ENCODE measurements at places on chromosomes 6 and 20.
A peak's percentile ranks its signal among the peaks of the same experiment; 100 is the strongest.

DNA sequence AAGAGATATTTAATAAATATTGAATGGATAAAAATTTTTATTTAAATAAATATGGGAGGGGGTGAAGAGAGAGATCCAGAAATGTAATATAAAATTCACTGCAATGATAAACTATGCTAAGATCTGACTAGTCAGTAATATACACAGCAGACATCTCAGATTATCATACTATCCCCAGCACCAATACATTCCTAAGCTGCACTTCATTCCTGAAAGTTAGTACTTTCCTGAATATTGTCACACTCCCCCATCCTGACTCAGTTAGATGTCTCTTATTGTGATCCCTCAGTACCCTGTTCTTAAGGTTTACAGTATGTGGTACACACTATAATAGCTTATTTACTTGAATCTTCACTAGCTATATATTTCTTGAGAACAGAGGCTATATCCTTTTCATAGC lies 88.3 kb upstream of the KCNQ5 start:
- no peak for DNase-seq

GRCh38 chr20:3869839-3870634 lies 19.1 kb upstream of the PANK2 start:
- no peak for DNase-seq

DNA sequence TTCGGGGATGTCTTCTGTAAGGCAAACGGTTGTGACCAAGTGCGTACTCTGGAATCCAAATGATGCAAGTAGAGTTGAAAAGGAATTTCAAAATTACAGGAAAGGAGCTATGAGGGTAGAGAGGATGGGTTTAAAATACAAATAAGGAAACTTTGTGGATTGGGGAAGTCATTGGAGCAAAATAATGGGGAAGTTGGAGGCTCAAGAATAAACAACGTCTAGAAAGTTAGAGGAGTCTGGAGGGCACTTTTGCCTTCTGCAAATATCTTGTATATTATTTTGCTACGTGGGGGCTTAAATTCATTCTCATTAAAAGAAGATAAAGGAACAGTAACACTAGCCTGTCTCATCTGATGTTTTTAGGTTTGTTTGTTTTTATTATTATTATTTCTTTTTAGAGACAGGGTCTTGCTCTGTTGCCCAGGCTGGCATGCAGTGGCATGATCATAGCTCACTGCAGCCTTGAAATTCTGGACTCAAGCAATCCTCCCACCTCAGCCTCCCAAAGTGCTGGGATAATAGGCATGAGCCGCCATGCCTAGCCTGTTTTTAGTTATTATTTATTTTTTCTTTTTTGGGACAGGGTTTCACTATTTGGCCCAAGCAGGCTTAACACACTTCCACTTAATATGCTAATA lies 55.0 kb upstream of the TNFAIP3 start:
- DNase-seq: no peak

- DNase-seq: no peak
These were observed 4.1 kb upstream of the IFT52 start for GRCh38 chr20:43586641-43587040.

GRCh38 chr6:70651326-70651905 lies 16.3 kb upstream of the SMAP1 start:
- DNase-seq: peak; percentile 77

DNA sequence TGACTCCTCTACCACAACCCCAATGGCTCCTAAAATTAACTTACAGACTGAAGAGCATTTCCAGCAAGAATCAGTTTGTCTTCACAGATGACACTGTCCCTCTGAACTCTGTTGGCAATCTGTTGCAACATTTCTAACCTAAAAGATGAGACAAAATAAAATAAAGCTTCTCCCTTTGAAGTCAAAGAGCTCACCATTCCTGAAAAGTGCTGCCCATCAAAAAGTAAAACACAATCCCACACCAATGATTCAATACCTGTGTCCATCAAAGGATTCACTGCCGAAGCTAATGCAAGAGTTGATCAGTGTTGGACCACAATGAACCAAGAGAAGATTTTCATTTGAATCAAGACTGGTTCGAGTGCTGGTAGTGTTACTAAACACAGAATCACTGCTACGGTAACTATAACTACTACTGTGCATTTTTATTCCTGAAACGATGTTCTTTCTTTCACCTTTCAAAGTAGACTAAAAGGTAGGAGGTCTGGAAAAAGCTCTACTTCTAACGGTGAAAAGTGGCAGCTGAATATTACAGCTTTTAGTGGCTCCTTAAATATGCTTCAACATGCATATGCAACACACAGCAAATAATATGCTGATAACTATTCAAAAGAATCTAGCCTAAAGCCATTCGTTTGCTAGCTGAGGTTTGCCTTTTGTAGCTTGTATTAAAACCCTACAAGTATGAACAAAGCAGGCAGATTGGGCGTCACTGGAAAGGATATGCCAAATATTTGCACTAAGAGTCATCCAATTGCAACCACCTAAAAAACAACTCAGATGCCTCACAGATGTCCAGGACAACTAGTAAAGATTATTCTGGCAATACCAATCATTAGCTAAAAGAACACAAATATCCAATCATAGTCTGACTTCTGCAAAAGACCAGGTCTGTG lies at the start of gene DST:
TSS of gene DST (minus strand) at position 524 of the 896 bp plus-strand sequence.
- no peak for DNase-seq

- DNase-seq: no peak
These were observed 253.4 kb downstream of the PREX1 start for GRCh38 chr20:48574383-48574782.

- DNase-seq: no peak
These were observed 20.3 kb downstream of the CCDC167 start for GRCh38 chr6:37479266-37479854.

DNA sequence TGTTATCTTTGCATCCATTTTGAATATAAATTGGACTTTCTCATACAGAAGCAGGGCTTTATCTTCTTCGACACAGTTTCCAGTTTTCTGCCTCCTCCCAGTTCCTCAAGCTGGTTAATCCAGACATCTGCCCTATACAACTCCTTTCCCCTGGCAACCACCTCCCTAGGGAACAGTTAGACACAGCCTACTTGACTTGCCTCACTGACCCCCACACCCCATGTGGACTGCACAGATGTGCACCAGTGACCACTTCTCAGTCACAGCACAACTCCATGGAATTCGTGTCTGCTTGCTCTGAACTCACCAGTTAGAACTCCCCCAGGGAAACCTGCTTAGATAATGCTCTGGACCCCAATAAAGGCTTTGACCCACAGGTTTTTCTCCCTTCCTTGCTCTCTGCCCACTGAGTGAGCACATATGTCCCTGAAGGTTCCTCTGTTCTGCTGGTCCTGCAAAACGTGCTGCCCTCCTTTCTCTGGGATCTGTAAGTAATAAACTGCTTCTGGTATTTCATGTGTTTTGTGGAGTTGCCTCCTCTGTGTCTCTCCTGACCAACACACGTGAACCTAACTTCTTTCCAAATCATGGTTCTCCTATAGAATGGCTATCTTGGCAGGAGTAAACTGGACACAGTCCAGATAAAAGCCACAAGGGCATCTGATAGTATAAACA lies 351.2 kb downstream of the CD83 start:
- no peak for DNase-seq

DNA sequence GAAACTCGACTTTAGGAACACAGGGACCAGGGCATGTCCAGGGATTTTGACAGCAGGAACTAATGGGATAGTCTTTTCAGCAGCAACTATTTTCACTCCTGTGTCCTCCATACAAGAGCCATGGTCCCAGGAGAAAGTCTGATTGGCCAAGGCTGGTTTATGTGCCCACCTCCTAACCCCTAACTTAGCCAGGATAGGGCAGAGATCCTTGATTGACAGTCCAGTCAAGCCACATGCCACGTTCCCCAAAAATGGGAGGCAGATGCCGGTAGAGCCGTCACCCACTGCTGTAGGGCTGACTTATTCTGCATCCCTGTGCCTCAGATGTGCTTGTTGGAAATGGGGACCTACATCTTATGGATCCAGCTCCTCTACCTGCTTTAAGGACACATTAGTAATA lies 22.3 kb downstream of the SLC2A10 start:
- no peak for DNase-seq

GRCh38 chr20:6783752-6784151 lies 16.3 kb downstream of the BMP2 start:
- DNase-seq: no peak

GRCh38 chr6:116666869-116667268 lies 1.7 kb downstream of the ZUP1 start:
- no peak for DNase-seq

GRCh38 chr20:25058847-25059810 lies 1.2 kb upstream of the ACSS1 start:
- DNase-seq: no peak

DNA sequence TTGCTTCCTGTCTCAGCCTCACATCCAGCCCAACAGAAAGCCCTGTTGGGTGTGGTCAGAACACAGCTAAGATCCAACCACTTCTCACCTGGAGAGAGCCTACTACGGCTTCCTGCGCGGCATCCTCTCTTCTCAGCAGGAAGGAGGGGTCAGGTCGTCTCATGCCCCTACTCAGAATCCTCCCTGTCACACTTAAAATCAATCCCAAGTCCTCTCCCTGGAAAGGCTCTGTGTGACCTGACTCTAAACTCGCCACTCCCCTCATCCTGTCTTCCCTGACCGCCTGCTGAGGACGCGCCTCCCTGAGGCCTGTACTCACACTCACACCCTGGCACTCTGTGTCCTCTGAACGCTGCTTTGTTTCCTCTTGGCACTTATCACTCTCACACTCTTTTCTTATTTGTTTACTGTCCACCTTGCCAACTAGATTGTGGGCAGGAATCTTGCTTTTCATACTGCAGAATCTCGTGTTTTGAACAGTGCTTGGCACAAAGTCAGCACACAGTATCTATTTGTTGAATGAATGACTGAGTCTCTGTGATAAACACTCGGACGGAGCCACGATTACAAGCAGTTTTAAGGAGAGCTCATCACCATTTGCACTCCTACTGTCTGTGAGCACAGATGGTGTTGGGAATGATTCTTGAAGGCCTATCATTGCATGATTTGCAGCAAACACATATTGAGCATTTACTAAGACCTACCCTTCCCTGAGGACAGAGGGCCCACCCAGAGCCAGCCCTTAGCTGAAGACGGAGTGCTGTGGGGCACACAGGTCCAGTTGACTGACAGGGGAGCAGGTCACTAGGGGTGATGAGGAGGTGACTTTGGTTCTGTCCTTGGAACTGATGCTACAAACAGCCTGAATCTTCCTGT lies 18.7 kb downstream of the RAB5IF start:
- no peak for DNase-seq

GRCh38 chr6:142867988-142868812 lies 76.8 kb downstream of the HIVEP2 start:
- no peak for DNase-seq

- DNase-seq: no peak
These were observed 350.9 kb downstream of the SMOC2 start for GRCh38 chr6:168791917-168792316.

GRCh38 chr20:50536333-50536732 lies 26.1 kb downstream of the PTPN1 start:
- DNase-seq: no peak

DNA sequence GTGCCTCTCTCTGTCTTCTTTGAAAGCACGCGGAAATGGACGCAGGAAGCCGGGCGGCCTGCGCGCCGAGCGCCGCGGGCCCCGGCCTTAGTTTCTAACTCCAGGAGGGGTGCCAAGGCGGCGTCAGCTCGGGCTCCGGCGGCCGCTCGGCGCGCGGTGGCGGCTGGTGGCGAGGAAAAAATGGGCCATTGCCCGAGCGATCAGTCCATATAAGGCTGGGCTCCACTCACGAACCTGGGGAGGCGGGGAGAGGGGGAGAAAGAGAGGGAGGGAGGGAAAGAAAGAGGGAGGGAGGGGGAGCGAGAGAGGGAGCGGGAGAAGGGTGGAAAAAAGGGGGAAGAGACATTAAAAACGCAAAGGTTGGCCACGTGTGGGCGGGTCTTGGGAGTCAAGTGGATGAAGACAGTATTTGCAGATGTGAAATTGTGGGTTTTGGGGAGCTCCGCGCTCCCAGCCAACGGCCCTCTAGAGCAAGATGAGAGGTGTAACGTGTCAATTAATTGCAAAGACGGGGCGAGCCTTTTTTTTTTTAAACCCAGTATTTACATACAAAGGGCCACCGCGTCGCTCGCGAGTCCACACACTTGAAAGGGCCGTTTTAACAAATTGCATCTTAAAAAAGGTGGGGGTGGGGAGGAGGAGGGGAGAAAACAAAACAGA lies at the start of gene NKX2-2:
TSS of gene NKX2-2 (minus strand) at position 184 of the 660 bp plus-strand sequence. CDS start 395 bp downstream, outside the sequence.
- no peak for DNase-seq

- peak; percentile 49 for DNase-seq
These were observed at the start of gene HELZ2 for GRCh38 chr20:63574156-63574828. Gene HELZ2 (minus strand): TSS chr20:63574239. CDS start chr20:63572385, 1,854 bp downstream.

DNA sequence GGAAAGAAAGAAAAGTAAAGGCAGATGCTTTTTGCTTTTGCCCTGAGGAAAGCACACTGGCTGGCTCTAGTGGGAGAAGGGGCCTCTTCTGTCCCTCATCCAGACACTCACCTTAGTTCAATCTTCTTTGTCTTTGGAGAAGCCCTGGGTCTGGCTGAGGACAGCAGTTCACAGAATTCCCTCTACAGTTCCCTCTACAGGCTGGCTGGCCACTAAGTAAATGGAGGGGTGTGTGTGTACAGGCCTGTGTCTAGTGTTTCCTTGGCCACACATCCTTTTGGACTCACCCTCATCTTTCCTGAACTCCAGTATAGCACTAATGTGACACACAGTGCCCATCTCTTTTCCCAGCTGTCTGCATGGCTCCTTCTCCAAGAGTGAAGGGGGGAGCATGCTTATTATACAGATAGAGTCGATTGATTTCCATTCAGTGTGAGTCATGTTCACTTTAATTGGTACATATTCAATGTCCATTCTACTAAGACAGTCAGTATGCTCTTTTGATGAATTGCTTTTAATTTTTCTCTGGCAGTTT lies 26.0 kb upstream of the CLVS2 start:
- DNase-seq: no peak

DNA sequence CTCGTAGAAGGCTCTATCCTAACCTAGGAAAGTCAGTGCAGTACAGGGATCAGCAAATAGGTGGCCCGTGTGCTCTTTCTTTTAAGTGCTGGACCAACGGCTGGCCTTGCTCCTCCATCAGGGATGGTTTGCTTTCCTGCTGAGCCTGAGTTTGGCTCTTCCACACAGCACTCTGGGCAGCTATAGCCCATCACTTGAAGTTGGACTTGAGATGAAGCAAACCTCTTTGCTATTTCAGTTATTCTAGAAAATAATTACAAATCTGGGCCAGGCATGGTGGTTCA lies 66.9 kb upstream of the KCNK16 start:
- no peak for DNase-seq

- DNase-seq: no peak
These were observed 736.4 kb upstream of the MARCKS start for GRCh38 chr6:113120582-113121285.

GRCh38 chr6:25295651-25296050 lies 16.5 kb downstream of the CARMIL1 start:
- DNase-seq: no peak

- no peak for DNase-seq
These were observed at the start of gene TPBG for GRCh38 chr6:82363428-82364086. Gene TPBG (plus strand): TSS chr6:82363817. CDS start chr6:82364962, 1,145 bp downstream.

- no peak for DNase-seq
These were observed 1071.8 kb upstream of the CITED2 start for GRCh38 chr6:140446241-140446640.

DNA sequence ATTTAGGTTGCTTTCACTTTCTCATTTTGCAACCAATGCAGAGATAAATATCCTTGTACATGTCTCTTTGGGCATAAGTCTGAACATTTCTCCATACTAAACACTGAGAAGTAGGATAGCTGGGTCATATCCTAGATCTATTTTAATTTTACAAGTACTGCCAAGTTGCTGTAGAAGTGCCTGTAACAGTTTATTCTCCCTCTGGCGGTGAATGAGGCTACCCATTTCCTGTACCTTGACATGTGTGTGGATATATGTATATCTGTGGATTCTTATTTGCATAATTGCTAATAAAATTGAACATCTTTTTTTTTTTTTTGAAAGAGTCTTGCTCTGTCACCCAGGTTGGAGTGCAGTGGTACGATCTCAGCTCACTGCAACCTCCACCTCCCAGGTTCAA lies 48.0 kb upstream of the PNRC1 start:
- DNase-seq: no peak

All from central memory CD4-positive, alpha-beta T cell (primary cell).